RWPE2 (cell line): ENCODE measurements at places on chromosomes 13 and 19.

GRCh38 chr19:45764945-45765701 is 3.9 kb downstream of the SIX5 start:
- no peaks in the 10 kb centered on the region for H3K36me3 ChIP-seq
- no peak for DNase-seq
- no peaks in the 10 kb centered on the region for H3K4me1 ChIP-seq
- no peak overlapping the region for H3K4me3 ChIP-seq

- DNase-seq: no peak
- no peaks in the 10 kb centered on the region for H3K27me3 ChIP-seq
- H3K36me3 ChIP-seq: no peaks in the 10 kb centered on the region; the same call in 1 of the 2 replicates
- H3K4me1 ChIP-seq: no peaks in the 10 kb centered on the region
- H3K27ac ChIP-seq: no peak overlapping the region
Measured at GRCh38 chr19:29704562-29705558, 10.2 kb downstream of the C19orf12 start.

DNA sequence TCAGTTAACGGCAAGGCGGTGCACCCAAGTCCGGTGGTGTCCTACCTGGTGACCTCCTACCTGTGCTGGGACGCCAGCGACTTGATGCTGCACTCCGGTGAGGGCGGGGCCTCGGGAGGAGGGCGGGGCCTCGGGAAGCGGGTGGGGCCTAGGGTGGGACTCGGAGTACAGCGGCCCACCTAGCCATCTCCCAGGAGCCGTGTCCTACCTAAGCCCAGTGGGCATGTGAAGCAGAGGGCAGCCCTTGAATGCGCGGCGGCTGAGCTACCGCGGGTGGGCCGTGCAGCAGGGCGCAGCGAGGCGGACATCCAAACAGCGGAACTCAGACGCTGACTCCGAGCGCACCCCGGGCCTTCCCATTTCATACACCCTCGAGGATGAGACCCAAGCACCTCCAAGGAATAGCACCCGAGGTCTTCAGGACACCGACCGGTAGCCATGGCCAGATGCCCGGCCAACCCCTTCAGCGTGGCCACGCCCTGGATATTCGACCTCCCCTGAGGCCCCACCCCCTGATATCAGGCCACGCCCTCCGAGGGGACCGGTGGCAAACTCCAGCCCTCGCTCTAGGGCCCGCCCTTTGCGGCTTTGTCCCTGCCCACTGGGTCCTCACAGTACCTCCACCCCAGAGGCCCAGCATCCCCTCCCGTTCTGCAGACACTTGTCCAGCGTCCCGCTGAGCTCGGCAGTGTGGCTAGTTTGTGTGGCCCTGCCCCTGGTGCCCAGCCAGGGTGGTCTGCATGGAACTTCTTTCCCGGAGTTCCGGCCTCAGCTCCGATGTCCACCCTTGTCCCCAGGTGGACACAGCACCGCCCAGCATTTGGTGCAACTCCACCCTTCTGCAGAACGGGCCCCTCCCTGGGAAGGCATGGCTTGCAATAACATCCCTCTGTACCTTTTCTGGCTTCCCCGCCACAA is 5.4 kb downstream of the KLK1 start:
- peak overlapping the region; percentile 34 for H3K4me3 ChIP-seq
- peaks cover 11% of the 10 kb centered on the region for H3K27me3 ChIP-seq
- H3K4me1 ChIP-seq: no peaks in the 10 kb centered on the region
- H3K27ac ChIP-seq: no peak overlapping the region
- no peak for DNase-seq

DNA sequence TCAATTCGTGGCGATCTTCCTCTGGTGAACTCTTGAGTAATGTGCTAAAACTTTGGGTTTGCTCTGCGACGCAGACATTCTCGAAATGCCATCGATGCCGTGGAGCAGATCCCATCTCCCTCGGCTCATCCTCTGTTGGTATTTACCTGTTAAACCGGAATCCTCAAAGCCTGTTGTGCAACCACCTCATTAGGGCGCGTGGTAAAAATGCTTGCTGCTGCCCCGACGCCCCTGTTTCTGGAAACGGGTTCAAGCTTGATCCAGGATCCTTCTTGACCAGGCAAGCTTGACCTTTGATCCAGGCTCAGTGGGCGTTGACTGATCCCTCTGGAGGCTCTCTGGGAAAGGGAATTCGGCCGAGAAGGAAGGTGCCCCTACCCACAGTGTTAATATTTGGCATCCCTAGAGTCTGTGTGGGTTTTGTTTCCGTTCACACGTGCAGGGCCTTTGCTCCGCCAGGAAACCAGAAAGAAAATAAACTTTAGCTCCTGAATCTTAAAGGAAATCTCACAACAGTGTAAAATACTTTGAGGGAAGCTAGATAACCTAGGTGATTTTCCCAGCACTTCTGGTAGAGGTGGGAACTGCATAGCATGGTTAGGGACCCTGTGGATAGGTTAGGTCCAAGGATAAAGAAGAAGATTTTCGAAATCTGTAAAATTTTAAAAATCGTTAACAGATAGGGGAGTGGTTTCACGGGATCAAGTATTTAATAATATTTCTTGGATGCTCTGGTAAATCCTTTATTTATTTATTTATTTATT is 1.1 kb downstream of the LSM14A start:
- peak overlapping the region; percentile 90 for H3K27ac ChIP-seq
- H3K4me3 ChIP-seq: peak overlapping the region; percentile 90
- peaks cover 38% of the 10 kb centered on the region for H3K36me3 ChIP-seq
- no peak for DNase-seq
- peaks cover 33% of the 10 kb centered on the region for H3K4me1 ChIP-seq

DNA sequence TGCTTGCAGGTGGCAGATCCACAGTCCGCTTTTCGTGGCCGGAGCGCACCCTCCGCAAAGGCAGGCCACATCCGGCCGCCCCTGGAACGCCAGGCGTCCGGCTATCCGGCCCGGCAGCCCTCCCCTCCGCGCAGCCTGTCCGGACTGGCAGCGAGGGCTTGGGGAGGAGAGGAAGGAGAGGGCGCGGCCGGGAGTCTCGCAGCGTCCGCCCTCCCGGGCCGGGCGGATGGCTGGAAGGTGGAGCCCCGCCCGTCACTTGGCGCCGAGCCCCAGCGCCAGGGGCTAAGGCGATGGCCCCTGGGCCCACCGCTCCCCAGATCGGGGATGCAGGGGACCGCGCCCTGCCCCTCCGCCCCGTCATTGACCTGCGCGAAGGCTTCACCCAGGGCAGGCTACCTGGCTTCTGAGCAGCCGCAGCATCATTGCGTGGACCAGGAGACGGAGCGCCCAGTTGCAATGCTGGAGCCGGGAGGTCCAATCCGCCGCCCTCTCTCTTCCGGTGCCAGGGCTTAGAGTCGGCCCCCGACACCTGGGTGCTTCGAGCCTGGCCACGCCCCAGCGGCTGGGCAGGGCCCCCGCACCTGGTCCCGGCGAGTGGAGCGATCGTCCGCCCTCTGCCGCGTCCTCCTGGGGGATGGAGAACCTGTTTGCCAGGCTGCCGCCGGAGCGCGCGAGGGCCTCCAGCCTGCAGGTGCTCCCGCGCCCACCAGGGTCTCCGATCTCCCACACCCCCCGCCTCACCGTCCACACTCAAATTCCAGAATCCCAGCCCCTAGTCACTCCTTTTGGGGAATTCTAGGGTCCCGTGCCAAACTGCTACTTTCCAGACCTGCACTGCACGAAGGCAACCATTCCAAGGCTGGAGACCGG is at the start of gene FUT1:
FUT1 (minus strand) TSS at position 146 of the 870 bp plus-strand sequence. CDS start 1,360 bp downstream, outside the sequence.
- peaks cover 7% of the 10 kb centered on the region for H3K4me1 ChIP-seq
- H3K27ac ChIP-seq: peak within 1 kb of the TSS; percentile 70
- H3K4me3 ChIP-seq: peak within 1 kb of the TSS; percentile 65
- H3K36me3 ChIP-seq: peaks cover 31% of the 10 kb centered on the region

DNA sequence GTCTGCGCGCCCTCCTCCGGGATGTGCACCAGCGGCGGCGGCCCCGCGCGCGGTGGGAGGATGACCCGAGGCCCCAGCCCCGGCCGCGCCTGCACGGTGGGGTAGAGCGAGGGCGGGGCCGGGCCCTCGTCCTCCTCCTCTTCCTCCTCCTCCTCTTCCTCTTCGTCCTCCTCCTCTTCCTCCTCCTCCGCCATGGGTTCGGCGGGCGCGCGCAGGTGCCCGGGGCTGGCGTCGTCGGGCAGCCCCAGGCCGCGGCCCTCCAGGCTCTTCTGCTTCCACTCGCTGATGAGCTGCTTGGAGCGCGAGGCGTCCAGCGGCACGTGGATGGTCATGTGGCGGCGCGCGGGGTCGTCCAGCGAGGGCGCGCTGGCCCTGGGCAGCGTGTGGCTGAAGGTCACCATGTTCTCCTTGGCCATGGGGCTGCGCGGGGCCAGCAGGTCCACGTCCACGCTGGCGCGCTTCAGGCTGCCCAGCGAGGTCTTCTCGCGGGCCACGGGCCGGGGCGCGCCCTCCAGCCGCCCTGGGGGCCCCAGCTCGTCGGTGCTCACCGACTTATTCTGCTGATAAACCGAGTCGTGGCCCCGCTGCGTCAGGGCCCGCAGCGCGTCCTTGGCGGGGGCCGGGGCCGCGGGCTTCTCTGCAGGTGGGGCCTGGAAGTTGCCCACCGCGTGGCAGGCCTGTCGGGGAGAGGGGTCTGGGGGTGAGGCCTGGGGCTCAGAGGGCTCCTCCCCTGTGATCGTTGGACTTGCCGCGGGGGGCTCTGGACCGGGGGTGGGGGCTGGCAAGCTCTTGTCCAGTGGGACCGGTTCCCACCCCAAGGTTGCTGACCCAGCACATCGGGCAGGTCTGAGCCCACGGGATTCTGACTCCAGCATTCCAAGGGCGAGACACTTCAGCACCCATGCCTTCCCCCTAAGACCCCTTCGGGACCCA is 8.3 kb downstream of the PLPPR3 start:
- no peaks in the 10 kb centered on the region for H3K27me3 ChIP-seq
- H3K27ac ChIP-seq: no peak overlapping the region
- DNase-seq: no peak
- H3K4me3 ChIP-seq: no peak overlapping the region
- peaks cover 36% of the 10 kb centered on the region for H3K36me3 ChIP-seq

DNA sequence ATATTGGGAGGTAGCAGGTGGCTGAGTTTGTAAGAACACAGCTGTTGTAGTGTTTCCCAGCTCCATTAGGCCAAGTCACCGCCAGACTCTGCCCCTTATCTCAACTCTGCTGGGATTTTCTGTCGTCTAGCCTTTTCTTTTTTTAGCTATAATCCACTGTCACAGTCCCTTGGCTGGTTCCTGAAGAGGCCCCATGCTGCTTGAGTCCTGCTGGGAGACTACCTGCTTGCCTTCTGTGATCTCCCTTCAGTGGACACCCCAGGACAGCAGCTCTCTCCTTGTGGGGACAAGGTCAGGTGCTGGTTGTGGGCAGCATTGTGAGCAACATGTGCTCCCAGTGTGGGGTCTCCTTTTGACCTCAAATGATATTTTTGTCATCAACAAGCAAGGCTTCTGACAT is 195.0 kb upstream of the ATXN8OS start:
- H3K27ac ChIP-seq: no peak overlapping the region
- no peak overlapping the region for H3K4me3 ChIP-seq
- DNase-seq: no peak
- no peaks in the 10 kb centered on the region for H3K27me3 ChIP-seq
- no peaks in the 10 kb centered on the region for H3K36me3 ChIP-seq
- no peaks in the 10 kb centered on the region for H3K4me1 ChIP-seq

- H3K4me1 ChIP-seq: no peaks in the 10 kb centered on the region
- no peak overlapping the region for H3K4me3 ChIP-seq
- DNase-seq: no peak
- no peaks in the 10 kb centered on the region for H3K36me3 ChIP-seq
Measured at GRCh38 chr19:40556953-40557530, 19.6 kb upstream of the SHKBP1 start.

GRCh38 chr19:34269968-34270621 is 15.7 kb downstream of the GARRE1 start:
- no peaks in the 10 kb centered on the region for H3K36me3 ChIP-seq
- no peak for DNase-seq
- peak overlapping the region; percentile 83 for H3K27ac ChIP-seq
- H3K4me3 ChIP-seq: no peak overlapping the region
- H3K27me3 ChIP-seq: no peaks in the 10 kb centered on the region

- H3K27ac ChIP-seq: no peak overlapping the region
- no peaks in the 10 kb centered on the region for H3K4me1 ChIP-seq
- no peaks in the 10 kb centered on the region for H3K36me3 ChIP-seq
- H3K4me3 ChIP-seq: no peak overlapping the region
- H3K27me3 ChIP-seq: no peaks in the 10 kb centered on the region
- DNase-seq: no peak
Measured at GRCh38 chr19:29325241-29325975, 112.5 kb upstream of the UQCRFS1 start.

DNA sequence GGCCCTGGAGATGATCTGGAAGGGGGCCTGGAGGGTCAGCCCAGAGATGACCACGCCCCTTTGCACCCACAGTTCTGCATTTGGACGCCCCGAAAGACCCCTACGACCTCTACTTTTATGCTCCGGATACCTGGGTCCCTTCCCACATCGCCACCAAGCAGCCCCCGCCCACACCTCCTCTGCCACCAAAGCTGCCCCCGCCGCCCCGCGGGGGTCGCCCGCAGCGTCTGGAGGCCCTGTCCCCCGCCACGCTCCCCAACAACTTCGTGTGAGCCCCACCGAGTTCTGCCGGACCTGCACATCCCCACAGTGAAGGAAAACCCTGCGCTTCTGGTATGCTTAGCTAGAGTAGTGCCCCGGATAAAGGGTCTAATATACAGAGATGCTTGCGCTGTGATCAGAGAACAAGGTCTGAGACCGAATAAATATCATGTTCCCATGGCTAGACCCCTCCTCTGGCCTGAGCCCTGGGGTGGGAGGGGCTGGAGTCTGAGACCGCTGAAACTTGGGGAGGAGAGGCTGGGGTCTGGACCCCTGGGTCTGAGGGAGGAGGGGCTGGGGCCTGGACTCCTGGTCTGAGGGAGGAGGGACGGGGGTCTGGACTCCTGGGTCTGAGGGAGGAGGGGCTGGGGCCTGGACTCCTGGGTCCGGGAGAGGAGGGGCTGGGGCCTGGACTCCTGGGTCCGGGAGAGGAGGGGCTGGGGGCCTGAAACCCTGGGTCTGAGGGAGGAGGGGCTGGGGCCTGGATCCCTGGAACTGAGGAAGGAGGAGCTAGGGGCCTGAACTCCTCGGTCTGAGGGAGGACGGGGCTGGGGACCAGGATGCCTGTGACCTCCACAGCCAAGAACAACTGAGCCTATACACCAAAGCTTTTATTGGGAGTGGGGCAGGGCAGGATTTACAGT is 3.6 kb downstream of the GFY start:
- no peak overlapping the region for H3K4me3 ChIP-seq
- no peaks in the 10 kb centered on the region for H3K4me1 ChIP-seq
- peaks cover 93% of the 10 kb centered on the region for H3K27me3 ChIP-seq

- H3K4me1 ChIP-seq: peaks cover 23% of the 10 kb centered on the region
- H3K4me3 ChIP-seq: no peak overlapping the region
- no peak overlapping the region for H3K27ac ChIP-seq
- no peaks in the 10 kb centered on the region for H3K36me3 ChIP-seq
- no peak for DNase-seq
Measured at GRCh38 chr19:44738603-44739558, 9.6 kb upstream of the BCL3 start.

GRCh38 chr13:33787051-33787591 is 30.8 kb upstream of the RFC3 start:
- DNase-seq: no peak
- no peaks in the 10 kb centered on the region for H3K27me3 ChIP-seq
- H3K4me3 ChIP-seq: no peak overlapping the region
- no peaks in the 10 kb centered on the region for H3K36me3 ChIP-seq
- no peaks in the 10 kb centered on the region for H3K4me1 ChIP-seq
